ENCODE measurements at places on chromosomes 13 and 19. TPM values are rescaled to one million over a fixed set of nuclear protein-coding genes. Genes with fewer than 3 reads are reported as not detected.

Gene CEACAM3
- total RNA-seq: not detected

Gene KLK1
- not detected for total RNA-seq

GRCh38 chr13:45933203-45933908, 81.8 kb upstream of the SIAH3 start:
- no peak overlapping the region for H3K27ac ChIP-seq
- no peak overlapping the region for H3K4me3 ChIP-seq
- no peak for DNase-seq
- no peaks in the 10 kb centered on the region for H3K4me1 ChIP-seq

Gene WBP4
- 7.6 TPM for total RNA-seq

Gene POMP
- total RNA-seq: 95.9 TPM

- no peak overlapping the region for H3K4me3 ChIP-seq
- DNase-seq: no peak
- H3K4me1 ChIP-seq: no peaks in the 10 kb centered on the region
These were observed 342.7 kb downstream of the TBC1D4 start for GRCh38 chr13:75139291-75139690.

DNA sequence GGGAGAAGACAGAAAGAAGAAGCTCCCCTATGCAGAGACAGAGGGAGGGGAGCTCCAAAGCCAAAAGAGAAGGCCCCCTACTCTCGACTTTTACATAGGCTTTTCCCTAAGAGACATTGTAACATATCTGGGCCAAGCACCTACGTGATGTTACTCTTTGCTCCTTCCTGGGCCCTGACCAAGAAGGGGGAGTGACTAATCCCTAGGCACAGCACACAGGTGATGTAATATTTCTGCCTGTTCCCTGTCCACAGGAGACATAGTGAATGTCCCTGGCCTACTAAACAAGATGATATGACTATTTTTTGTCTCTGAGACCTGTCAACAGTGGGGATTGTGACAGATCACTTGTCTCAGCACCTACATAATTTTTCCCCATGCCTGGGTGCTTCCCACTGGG, 15.9 kb upstream of the ZNF254 start:
- no peak for DNase-seq
- no peak overlapping the region for H3K4me3 ChIP-seq
- no peaks in the 10 kb centered on the region for H3K27me3 ChIP-seq
- peaks cover 14% of the 10 kb centered on the region for H3K4me1 ChIP-seq
- H3K36me3 ChIP-seq: peaks cover 19% of the 10 kb centered on the region
- H3K27ac ChIP-seq: no peak overlapping the region

DNA sequence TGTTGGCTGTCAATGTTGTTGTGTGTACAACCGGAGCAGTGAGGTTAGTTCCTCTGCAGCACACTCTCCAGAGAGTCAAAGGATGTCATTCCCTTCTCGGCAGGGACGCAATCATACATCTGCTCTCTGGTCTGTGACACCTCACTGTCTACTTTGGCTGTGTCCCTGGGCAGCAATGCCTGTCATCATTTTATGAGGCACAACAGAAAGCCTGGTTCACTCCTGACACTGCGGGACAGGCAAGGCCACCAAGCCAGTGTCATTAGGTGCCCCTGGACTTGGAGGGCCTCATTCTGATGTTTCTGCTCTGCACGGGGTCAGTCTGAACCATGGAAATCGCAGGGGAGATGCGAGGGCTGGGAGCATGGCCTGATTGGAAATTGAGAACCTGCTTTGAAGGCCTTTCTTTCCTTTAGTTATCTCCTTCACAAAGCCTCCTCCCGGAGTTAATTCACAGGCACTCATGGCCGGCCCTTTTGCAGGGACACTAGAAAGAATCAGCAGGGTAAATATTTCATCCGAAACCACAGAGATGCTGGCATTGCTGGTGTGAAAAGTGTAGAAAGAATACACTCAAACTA, 284.4 kb downstream of the ZNF536 start:
- no peak overlapping the region for H3K4me3 ChIP-seq
- H3K4me1 ChIP-seq: peaks cover 3% of the 10 kb centered on the region
- no peak for DNase-seq

DNA sequence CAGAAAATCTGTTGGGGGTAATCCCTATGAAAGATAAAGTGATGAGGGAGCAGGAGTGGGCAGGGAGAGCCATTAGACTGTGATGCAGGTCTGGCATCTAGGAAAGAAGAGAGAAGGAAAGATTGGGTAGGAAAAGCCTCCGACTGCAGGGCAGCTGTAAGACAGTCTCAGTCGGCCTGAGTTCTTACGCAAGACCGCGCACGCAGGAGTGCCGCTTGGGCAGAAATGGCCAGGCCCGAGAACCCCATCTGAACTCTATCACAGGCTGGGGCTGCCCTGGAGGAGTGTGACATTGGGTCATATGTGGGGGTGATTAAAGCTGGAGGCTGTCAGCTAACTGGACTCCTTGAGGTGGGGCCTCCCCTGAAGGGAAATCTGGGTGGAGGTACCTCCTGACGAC, 13.9 kb upstream of the FBXL3 start:
- no peak overlapping the region for H3K4me3 ChIP-seq
- H3K27me3 ChIP-seq: no peaks in the 10 kb centered on the region
- DNase-seq: no peak
- no peaks in the 10 kb centered on the region for H3K4me1 ChIP-seq

DNA sequence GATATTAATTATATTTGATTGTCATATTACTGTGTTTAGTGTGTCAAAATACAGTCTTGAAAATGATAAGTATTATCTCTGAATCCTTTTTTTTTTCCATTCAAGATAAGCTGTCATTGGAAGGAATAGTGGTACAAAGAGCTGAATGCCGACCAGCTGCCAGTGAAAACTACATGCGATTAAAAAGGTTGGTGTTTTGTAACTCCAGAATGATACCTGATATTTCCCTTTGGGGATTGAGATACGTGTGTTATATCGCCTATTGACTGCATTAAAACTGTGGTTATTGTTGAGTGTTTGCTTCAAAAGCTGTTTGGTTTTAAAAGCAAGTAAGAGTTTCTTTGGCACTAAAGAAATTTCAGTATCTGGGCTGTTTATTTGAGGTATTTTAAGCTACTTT, 6.5 kb upstream of the KCTD4 start:
- H3K27me3 ChIP-seq: no peaks in the 10 kb centered on the region
- no peak for DNase-seq
- peak overlapping the region; percentile 63 for H3K27ac ChIP-seq
- H3K4me3 ChIP-seq: no peak overlapping the region
- peaks cover 3% of the 10 kb centered on the region for H3K4me1 ChIP-seq
- no peaks in the 10 kb centered on the region for H3K36me3 ChIP-seq

DNA sequence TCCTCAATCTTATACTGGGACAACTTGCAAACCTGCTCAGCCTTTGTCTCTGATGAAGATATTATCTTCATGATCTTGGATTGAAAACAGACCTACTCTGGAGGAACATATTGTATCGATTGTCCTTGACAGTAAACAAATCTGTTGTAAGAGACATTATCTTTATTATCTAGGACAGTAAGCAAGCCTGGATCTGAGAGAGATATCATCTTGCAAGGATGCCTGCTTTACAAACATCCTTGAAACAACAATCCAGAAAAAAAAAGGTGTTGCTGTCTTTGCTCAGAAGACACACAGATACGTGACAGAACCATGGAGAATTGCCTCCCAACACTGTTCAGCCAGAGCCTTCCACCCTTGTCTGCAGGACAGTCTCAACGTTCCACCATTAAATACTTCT, 4.0 kb upstream of the KLK3 start:
- H3K36me3 ChIP-seq: no peaks in the 10 kb centered on the region
- no peak overlapping the region for H3K27ac ChIP-seq
- H3K4me1 ChIP-seq: no peaks in the 10 kb centered on the region
- DNase-seq: no peak
- H3K4me3 ChIP-seq: no peak overlapping the region

DNA sequence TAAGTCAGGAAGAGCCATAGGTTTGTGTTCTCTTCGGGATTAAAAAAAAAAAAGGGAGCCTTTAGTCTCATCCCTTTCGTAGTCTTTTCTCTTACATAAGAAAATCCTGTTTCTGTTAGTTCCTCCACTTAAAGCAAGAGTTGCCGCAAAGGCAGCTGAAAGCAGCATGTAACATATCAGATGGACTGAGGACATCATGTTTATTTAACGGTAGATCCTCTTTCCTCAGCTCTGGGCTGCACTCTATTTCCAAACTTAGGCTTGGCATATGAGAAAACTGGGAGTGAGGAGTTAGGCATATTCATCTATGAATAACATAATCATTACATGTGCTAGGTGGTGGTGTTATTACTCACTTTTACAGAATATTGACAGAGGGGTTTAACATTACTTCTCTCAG, 391.2 kb downstream of the KLF12 start:
- H3K27me3 ChIP-seq: no peaks in the 10 kb centered on the region
- H3K4me3 ChIP-seq: no peak overlapping the region
- H3K4me1 ChIP-seq: no peaks in the 10 kb centered on the region
- no peak for DNase-seq
- H3K27ac ChIP-seq: no peak overlapping the region
- H3K36me3 ChIP-seq: no peaks in the 10 kb centered on the region

Gene DPF1
- total RNA-seq: 8.3 TPM

DNA sequence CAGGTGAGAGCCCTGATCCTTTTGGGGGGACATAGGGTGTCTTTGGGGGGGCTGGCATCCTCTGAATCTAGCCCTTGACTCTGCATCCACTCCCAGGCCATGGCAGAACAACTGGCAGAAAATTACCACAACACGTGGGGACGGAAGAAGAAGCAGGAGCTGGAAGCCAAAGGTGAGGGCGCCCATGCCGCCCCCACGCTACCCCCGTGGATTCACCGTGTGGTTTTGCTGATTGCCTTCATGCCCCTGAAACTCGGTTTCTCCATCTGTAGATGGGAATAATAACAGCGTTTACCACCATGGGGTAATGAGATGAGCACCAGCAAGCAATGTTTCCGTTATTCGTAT, 72.9 kb downstream of the RYR1 start:
- peak overlapping the region; percentile 80 for H3K27ac ChIP-seq
- peaks cover 15% of the 10 kb centered on the region for H3K36me3 ChIP-seq
- 0 out of 2 replicates have a peak overlapping the region, but pooled peaks have one; percentile 20 for H3K4me3 ChIP-seq

Gene ASF1B
- total RNA-seq: 33.3 TPM

DNA sequence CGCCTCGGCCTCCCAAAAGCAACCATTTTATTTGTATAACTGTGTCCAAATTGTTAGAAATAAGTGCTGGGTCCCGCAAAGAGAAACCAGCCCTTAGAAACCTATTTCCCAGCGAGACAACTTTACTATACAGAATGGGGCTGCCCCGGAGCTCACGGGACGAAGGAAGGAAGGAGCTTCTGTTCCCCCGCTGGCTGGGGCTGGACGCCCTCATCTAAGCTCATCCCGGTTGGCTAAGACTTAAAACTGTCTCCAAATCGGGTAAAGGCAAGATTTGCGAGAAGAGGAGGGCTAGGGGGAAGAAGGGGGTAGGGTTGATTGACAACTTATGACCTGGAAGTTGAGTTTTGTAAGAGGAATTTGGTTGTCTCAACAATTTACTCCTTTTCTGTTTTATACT, 12.3 kb upstream of the BSG start:
- H3K4me3 ChIP-seq: no peak overlapping the region
- DNase-seq: no peak
- no peak overlapping the region for H3K27ac ChIP-seq
- H3K4me1 ChIP-seq: no peaks in the 10 kb centered on the region
- H3K36me3 ChIP-seq: no peaks in the 10 kb centered on the region
- H3K27me3 ChIP-seq: no peaks in the 10 kb centered on the region

Gene CEACAM20
- not detected for total RNA-seq

Gene ZNF543
- total RNA-seq: 12.6 TPM

Gene PALM
- total RNA-seq: 26.1 TPM

DNA sequence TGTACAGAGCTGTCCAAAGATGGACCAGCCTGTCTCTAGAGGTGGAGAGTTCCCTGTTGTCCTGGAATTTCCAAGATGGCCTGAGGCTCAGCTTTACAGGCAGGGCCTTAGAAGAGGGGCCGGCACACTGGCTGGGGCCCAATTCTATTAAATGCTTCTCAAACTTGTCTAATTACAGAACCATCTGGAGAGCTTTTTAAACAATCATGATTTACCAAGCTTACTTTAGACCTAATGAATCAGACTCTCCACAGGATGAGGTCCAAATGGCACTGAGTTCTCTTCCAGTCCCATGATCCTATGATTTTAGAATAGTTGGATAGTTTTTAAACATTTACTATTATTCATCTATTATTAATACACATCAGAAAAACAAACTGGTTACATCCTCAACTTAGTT, 123.5 kb downstream of the DNAJC3 start:
- no peak overlapping the region for H3K4me3 ChIP-seq
- no peaks in the 10 kb centered on the region for H3K27me3 ChIP-seq
- no peaks in the 10 kb centered on the region for H3K4me1 ChIP-seq

Gene TDRD3
- total RNA-seq: 13.1 TPM

Gene CACNA1A
- total RNA-seq: 20.3 TPM

Gene MAMSTR
- 1.9 TPM for total RNA-seq

- H3K4me1 ChIP-seq: peaks cover under 1% of the 10 kb centered on the region
- H3K4me3 ChIP-seq: peak overlapping the region; percentile 89
- H3K27ac ChIP-seq: no peak overlapping the region
- no peaks in the 10 kb centered on the region for H3K27me3 ChIP-seq
These were observed 576 bp downstream of the DOT1L start for GRCh38 chr19:2164020-2164998.

Gene LILRA6
- not detected for total RNA-seq

Gene ZNF681
- 16.8 TPM for total RNA-seq

Gene LILRA1
- not detected for total RNA-seq

DNA sequence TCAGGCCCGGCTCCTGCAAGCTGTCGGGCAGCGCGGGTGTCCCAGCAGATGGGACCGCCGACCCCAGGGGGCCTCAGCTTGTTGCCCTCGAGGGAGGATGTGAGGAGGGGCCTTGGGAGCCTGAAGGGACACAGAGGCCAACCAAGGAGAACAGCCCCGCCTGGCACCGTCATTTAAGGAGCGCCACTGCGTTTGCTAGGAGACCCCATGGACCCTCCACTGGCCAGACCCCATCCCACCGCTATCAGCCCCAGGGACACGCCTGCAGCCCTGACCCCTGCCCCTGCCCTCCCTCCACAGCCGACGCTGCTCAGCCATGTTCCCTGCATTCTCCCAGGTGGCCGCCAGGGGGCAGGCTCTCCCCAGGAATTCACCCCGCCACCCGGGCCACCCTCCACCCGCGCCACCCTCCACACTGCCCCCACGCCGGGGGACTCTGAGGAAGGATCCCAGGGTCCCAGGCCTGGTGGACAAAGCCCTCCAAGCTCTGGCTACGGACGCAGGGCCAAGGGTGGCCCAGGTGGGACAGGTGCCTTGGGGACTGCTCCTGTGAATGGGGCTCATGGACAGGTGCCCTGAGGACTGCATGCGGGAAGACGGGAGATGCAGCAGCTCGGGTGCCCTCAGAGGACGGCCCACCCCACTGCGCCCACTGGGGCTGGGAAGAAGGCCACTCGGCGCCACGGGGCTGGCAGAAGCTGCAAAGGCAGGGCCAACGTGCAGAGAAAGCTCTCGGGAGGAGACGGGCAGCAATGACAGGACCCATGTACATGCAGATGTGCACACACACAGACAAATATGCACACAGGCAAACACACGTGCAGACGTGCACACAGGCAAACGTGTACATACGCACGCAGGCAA, 34.4 kb downstream of the PIP5K1C start:
- no peaks in the 10 kb centered on the region for H3K27me3 ChIP-seq
- no peak overlapping the region for H3K4me3 ChIP-seq
- H3K36me3 ChIP-seq: no peaks in the 10 kb centered on the region
- DNase-seq: peak; percentile 61

- peaks cover 24% of the 10 kb centered on the region for H3K4me1 ChIP-seq
- no peaks in the 10 kb centered on the region for H3K27me3 ChIP-seq
- no peak overlapping the region for H3K27ac ChIP-seq
- H3K4me3 ChIP-seq: no peak overlapping the region
These were observed 9.5 kb downstream of the STOML3 start for GRCh38 chr13:38981096-38981495.

Gene LHFPL6
- total RNA-seq: 5.2 TPM

GRCh38 chr13:58994077-58994476, 1169.7 kb downstream of the DIAPH3 start:
- H3K27ac ChIP-seq: no peak overlapping the region
- H3K4me3 ChIP-seq: no peak overlapping the region
- no peaks in the 10 kb centered on the region for H3K27me3 ChIP-seq
- H3K4me1 ChIP-seq: peaks cover 8% of the 10 kb centered on the region

All from GM23338 (cell line).